Spinal cord (tissue), 10 donors: ENCODE measurements at places on chromosomes 11 and 22.

GRCh38 chr11:134289789-134290188, 13.6 kb downstream of the GLB1L3 start:
- DNase-seq: no peak
- H3K27ac ChIP-seq: no peak overlapping the region
- H3K4me1 ChIP-seq: peaks cover 13% of the 10 kb centered on the region
- peaks cover 2% of the 10 kb centered on the region for H3K27me3 ChIP-seq
- no peaks in the 10 kb centered on the region for H3K36me3 ChIP-seq
- H3K4me3 ChIP-seq: no peak overlapping the region

DNA sequence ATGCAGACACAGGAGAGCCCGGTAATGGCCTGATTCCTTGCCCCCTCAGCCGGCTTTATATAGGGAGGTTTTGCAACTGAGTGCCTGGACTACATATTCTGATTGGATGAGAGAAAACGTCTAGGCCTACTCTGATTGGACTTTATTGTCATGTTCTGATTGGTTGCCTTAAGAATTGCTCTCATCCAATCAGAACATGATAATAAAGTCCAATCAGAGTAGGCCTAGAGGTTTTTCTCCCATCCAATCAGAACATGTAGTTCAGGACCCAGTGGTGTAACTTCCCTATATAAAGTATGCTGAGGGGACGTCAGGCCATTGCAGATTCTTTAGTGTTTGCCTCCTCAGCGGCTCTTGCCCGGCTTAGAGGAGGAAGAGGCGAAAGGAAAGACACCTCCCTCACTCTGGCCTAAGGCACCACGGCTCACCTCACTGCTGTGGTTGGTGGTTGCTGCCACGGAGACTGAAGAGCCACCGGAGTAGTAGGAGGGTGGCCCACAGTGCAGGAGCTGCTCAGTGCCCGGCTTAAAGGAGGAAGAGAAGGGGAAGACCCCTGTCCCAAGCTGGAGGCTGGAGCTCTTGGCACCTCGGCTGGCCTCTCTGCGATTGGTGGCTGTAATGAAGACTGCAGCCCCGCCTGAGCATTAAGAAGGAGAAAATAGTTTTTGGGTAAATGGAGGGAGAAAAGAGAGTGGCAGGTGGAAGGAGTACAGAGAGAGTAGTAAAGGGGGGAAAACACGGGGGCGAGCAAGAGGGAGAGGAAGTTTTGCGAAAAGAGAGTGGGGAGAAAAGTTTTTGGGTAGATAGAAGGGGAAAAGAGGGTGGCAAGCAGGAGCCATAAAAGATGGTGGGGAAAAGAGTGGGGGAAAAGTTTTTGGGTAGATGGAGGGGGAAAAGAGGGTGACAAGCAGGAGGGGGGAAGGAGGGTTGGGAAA, 116.7 kb upstream of the SERPIND1 start:
- peaks cover 2% of the 10 kb centered on the region for H3K27me3 ChIP-seq
- H3K27ac ChIP-seq: no peak overlapping the region
- DNase-seq: no peak

DNA sequence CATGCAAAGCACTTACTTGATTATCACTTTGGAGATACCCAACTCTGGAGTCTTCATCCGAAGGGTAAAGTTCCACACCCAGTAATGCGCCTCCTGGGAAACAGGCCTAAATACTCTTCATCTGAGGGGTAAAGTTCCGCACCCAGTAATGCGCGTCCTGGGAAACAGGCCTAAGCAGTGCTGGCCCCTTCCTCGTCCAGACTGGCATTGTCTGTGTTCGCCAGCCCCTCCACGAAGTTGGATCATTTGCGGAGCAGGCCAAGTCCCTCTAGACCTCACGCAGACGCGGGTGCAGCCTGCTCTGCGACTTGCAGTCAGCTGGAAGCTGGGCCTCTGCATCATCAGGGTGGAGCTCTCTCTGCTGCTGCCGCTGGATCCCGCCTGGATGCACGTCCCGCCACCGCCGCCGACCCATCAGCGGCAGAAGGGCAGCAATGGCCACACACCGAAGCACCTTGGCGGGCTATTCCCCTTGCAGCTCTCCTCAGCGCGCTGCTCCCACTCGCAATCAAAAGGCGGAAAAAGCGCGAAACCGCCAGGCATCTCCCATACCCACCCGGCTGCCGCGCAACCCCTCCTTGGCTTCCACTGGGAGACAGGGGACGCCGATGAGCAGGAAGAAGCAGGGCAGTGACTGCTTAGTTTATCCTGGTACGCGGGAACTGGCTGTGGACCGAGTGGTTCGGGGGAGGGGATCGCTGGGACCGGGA, 34.1 kb upstream of the GLYATL1 start:
- no peaks in the 10 kb centered on the region for H3K36me3 ChIP-seq
- peaks cover 2% of the 10 kb centered on the region for H3K27me3 ChIP-seq
- peak overlapping the region; percentile 85 for H3K27ac ChIP-seq
- peak overlapping the region; percentile 74 for H3K4me3 ChIP-seq
- DNase-seq: peak; percentile 38
- H3K4me1 ChIP-seq: peaks cover 13% of the 10 kb centered on the region

DNA sequence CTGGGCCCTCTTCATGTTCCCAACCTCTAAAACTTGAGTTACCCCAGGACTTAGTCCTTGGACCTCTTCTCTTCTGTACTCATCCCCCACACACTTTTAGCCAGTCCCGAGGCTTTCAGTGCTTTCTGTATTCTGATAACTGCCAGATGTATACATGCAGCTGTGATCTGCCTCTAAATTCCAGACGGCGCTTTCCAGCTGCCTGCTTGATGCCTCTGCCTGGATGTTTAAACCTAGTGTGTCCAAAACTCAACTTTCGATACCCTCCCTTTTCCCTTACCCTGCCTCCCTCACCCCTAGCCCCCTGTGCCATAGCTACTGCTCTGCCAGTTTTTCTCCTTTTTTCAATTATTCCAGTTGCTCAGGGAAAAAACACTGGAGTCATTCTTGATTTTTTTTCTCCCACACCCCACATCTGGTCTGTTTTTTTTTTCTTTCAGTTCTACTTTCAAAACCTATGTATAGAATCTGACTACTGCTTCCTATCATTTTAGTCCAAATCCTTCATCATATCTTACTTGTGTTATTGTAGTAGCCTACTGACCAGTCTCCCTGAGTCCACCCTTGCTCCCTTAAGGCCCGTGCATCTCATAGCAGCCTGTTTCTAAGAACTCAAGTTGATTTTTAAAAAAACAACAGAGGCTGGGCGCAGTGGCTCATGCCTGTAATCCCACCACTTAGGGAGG, 32.9 kb upstream of the TECTA start:
- peaks cover 8% of the 10 kb centered on the region for H3K36me3 ChIP-seq
- DNase-seq: no peak
- H3K27me3 ChIP-seq: no peaks in the 10 kb centered on the region
- peak overlapping the region; percentile 54 for H3K27ac ChIP-seq

- DNase-seq: no peak
- H3K27me3 ChIP-seq: no peaks in the 10 kb centered on the region
- no peak overlapping the region for H3K27ac ChIP-seq
- no peak overlapping the region for H3K4me3 ChIP-seq
Observed at GRCh38 chr11:113281052-113281725, 33.2 kb upstream of the TTC12 start.

DNA sequence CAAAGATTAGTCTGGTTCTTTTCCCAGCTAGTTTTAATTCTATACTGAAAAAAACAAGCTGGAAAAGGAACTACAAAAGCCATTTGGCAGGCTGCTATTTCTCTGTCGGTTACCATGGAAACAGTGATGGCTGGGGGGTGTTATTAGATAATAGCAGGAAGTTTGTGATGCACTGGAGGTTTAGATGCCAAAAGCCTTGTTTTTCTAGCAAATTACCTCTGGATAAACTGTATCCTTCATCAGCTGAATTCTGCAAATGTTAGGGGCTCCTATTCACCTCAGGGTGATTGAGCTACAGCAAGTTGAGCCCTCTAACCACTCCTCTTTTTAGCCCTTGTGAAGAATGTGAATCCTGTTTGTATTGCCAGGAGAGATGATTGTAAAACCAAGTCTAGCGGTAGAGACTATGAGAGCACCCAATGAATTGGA, 25.2 kb downstream of the ALKBH3 start:
- no peak overlapping the region for H3K4me3 ChIP-seq
- no peaks in the 10 kb centered on the region for H3K4me1 ChIP-seq
- DNase-seq: peak; percentile 62
- no peaks in the 10 kb centered on the region for H3K27me3 ChIP-seq
- peak overlapping the region; percentile 58 for H3K27ac ChIP-seq

- H3K27me3 ChIP-seq: no peaks in the 10 kb centered on the region
- H3K4me1 ChIP-seq: peaks cover 9% of the 10 kb centered on the region
- H3K36me3 ChIP-seq: no peaks in the 10 kb centered on the region
- no peak overlapping the region for H3K4me3 ChIP-seq
- no peak overlapping the region for H3K27ac ChIP-seq
Observed at GRCh38 chr22:44195189-44195871, 14.6 kb downstream of the PARVG start.
